NCI-H1436 treated with DMSO at 0.1 percent for 48 hours (cell line): ENCODE measurements at places on chromosomes 1 and 21.

DNA sequence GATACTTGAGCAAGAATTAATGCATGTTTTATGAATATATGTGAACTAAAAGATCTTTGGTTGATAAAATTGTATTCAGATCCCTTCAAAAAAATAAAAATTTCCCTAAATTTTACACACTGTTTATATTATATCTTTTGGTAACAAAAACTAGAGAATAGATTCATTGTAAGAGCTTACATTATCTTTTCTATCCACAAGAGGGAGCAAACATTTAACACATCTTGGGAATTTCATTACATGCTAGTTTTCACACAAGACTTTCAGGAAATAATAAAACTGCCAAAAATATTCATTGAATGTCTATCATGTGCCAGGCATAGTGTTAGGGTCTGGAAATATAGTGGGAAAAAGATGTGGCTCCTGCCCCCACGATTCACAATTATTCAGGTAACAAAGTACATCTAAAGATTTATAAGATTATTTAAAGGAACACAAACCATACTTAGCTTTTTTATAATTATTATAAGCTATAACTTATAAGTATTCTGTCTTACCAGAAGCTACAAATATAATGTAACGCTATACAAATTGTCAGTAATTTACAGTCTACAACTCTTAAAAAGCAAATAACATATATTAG is 30.6 kb downstream of the FAF1 start:
- peak; percentile 6 for DNase-seq

- no peak for DNase-seq
Measured at GRCh38 chr1:77030401-77031105, 163.3 kb downstream of the ST6GALNAC5 start.

GRCh38 chr21:27206368-27206982 is 239.6 kb upstream of the ADAMTS5 start:
- no peak for DNase-seq

- DNase-seq, result no peak
Measured at GRCh38 chr1:85478366-85478765, 13.4 kb upstream of the DDAH1 start.

- DNase-seq, result no peak
Measured at GRCh38 chr1:167526667-167527383, 8.5 kb upstream of the CD247 start.

GRCh38 chr1:159889821-159890252 is 10.1 kb downstream of the CFAP45 start:
- DNase-seq, result peak; percentile 31

- no peak for DNase-seq
Measured at GRCh38 chr21:38725196-38726157, 80.3 kb upstream of the ETS2 start.

- no peak for DNase-seq
Measured at GRCh38 chr1:230816018-230816417, 52.3 kb downstream of the C1orf198 start.

GRCh38 chr1:39877231-39877778 is 6.0 kb downstream of the TRIT1 start:
- DNase-seq, result no peak

- no peak for DNase-seq
Measured at GRCh38 chr1:170562646-170563338, 30.8 kb downstream of the GORAB start.

DNA sequence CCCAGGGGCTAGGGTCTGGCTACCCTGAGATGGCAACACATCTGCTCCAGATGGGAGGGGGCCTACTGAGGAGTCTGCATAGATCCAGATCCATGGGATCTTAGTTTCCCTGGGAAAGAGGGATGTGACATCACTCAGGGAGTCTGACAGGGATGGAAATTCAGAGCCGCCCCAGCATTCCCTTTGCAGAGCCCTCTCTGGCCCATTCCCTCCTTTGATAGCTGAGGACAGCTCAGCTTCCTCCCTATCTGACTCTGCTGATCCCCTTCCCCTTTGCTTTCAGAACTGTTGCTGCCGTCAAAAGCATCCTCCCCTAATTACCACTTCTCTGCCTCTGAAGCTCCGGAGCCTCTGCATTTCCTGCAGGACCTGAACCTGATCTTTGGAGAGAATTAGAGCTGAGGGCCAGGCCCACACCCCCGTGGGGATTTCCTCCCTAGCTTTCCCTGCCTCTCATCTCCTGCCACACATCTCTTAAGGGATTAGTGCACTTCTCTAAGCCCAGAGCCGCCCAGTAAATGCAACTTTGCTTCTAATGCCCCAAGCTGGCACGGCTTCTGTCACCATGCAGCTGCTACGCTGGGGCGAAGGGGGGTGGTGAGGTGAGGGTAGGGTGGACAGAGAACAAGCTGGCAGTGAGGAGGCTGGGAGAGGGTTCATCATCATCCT is 9.5 kb upstream of the ASCL5 start:
- DNase-seq, result no peak

DNA sequence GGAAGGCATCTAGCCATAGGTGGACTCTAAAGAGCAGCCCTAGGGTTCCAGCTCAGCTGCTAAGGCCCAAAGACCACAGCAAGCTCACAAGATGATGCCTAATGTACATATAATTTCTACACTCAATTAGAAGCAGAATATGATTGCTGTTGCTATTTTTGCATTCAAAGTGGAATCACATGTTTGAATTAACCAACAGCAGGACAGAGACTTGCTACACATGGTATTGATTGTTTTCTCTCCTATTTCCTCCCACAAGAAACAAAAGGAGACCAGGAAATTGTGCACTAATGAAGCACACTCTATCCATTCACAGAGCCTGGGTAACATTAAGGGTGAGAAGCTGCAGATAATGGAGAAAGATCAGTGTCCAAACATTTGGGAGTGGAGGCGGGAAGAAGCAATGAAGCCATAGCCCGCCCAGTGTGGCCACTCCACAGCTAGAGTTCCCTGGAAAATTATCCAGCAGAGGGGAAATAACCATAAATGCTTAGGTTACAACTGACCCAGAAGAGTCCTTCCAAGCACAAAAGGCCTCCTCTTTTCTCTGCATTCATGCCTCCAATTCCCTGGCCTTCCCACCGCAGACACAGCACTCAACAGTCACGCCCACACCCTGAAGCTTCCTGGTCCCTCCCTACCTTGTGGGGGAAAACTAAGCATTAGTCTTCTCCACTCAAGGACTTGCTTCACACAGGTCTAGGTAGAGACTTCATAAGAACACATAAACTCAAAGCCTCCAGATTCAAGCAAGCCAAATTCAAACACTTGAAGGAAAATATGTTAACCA is 7.5 kb downstream of the CNN3 start:
- DNase-seq, result no peak

DNA sequence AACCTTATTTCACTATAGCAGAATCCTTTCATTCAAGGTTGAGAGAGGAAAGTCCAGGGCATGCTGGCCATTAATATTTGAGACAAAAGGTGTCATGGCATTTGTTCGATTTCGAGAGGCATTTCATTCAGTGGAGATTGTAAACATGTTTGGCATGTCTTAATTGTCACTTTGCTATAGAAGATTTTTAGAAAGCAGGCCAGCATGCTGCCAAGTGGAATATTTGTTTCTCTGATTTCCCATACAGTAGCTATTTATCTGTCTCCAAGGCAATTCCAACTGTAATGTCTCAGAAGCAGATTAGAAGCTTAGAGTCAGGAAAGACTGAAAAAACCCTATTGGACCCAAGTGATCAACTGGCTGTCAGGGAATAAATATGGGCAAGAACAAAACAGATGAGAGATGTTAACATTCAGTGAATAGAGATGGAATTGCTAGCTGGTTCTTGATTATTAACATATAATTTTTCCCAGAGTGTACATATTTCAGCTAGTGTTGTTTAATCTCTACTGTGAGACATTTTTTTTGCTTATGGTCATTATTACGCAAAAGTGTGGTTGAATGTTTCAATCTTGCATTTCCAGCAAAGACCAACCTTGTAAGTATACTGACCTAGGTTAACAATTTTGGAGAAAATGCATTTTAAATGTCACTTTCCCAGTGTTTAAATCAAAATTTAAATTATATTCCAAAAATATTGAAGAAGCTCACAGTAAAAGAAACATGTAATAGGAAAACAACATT is 174.6 kb downstream of the KCNK2 start:
- DNase-seq, result no peak

- no peak for DNase-seq
Measured at GRCh38 chr1:72296501-72296900, 14.2 kb upstream of the NEGR1 start.

GRCh38 chr1:15724949-15725880 is 10.8 kb upstream of the SLC25A34 start:
- no peak for DNase-seq

DNA sequence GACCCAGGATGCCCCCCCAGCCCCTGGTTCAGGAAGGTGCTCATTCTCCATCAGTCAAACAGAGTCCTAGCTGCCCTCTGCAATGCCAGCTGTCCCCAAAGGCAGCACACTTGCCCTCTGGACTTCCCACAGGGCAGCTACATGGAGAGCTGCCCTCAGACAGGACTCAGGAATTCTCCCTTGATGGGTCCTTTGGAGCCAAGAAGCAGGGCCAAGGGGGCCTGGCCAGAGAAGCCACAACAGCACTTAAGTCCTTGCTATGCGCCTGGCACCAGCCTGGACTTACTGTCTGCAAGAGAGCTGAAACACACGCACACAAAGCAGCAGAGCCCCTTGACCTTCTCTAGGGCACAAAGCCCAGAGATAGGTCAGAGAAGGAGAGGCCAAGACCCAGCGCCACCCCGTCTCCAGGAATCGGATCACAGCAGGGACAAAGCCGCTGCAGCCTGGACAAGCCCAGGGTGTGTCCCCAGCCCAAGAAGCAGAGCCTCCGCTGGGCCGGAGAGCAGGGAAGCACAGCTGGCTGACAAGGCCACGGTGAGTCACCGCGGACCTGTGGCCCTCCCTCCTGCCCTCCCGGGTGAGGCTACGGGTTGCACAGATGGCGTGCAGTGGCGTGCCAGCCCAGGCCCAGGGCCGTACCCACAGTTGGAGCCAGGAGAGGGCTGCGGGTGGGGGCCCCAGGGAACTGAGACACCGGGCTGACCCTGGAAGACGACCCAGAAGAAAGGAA is 1.7 kb downstream of the WNT9A start:
- no peak for DNase-seq

DNA sequence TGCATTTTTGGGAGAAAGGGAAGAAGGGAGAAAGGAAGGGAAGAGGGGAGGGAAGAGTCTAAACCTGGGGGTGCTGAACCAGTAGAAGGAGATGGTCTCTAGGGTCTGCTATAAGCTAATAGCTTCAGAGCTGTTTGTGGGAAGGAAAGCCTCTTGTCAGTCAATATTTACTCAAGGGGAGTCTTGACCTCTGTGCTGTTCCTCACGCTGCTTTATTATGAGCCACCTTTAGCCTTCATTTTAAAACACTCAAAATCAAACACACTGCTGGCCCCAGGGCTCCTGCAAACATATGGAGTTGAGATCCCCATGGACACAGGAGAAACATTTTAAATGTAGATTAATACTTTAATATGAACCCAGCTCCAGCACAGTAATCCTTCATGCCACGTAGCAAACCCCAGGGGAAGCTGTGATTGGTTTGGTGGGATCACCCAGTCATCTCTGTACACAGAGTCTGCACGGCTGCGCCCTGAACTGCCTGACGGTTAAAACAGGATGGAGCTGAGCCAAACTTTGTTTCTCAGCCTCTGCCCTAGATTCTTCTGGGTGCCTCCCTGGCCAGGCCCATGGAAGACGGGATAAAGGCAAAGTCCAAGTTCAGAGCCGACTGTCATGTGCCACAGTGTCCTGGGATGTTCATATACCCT is 40.2 kb upstream of the VWA5B1 start:
- DNase-seq, result peak; percentile 90
